ENCODE measurements at places on chromosomes 3 and 15.

GRCh38 chr3:103184772-103185171, 750.0 kb downstream of the ZPLD1 start:
- no peak for DNase-seq

DNA sequence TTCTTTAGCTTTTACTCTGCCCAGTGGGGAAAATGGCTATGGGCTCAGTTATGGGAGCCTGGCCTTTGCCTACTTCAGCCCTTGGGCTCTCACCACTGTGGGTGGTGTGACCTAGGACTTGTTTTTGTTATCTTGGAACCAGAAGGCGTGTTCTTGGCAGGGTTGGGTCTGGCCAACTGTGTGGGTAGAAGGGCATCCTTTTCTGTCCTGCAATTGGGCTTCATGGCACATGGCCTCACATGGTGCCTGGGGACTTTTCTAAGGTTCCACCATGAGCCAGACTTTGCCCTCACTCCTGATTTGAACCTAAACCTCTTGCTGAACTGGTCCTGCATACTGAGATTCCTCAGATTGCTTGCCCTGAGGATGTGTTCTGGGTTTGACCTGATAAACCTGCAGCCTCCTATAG, 1.7 kb downstream of the GLYCTK start:
- no peak for DNase-seq

GRCh38 chr3:8625991-8626390, 18.6 kb downstream of the SSUH2 start:
- DNase-seq = no peak

- DNase-seq = no peak
Measured at GRCh38 chr3:194494951-194495374, 8.2 kb upstream of the ATP13A3 start.

DNA sequence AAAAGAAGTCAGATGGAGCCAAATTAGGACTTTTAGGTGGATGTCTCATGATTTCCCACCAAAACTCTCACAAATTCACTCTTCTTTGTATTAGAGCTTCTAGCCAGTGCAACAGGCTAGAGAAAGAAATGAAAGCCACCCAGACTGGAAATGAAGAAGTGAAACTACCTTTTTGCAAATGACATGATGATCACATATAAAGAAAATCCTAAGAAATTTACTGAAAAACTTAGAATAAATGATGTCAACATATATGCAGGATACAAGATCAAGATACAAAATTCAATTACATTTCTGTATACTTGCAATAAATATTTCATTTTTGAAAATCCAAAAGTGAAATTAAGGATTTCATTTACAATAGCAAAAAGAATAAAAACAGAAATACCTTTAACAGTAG, 110.8 kb downstream of the LRIG1 start:
- no peak for DNase-seq

DNA sequence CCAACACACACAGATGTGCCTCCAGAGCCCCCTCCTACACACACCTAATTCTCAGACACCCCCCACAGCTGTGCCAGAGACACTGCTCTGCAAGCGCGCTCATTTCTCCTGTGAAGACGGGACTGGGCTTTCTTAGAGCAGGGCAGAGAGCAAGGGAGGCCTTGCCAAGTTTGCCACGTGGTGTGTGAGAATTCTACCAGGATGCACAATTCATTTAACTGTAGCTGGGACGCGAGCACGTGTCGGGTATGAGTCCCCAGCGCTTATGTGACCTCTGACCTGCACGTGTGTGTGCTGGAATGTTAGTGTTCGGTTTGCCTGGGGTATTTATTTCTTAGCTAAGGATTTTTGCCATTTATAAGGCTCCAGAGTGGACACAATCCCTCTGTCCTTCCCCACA, 37.0 kb downstream of the FEM1B start:
- DNase-seq = no peak

All from GM06990 (cell line).